ENCODE measurements at places on chromosomes 1 and 21.

GRCh38 chr1:48493970-48494769 is 22.2 kb upstream of the SPATA6 start:
- no peak for DNase-seq

- no peak for DNase-seq
Observed at GRCh38 chr1:46008585-46008984, 123.8 kb downstream of the PIK3R3 start.

GRCh38 chr1:100457683-100458082 is 80.3 kb upstream of the GPR88 start:
- DNase-seq: no peak

GRCh38 chr1:1219341-1219740 is 5.4 kb upstream of the TNFRSF4 start:
- no peak for DNase-seq

GRCh38 chr1:100469578-100469977 is 68.4 kb upstream of the GPR88 start:
- no peak for DNase-seq

Data from erythroblast (primary cell).